ENCODE measurements at places on chromosomes 4 and X.
A peak's percentile ranks its signal among the peaks of the same experiment; 100 is the strongest.

DNA sequence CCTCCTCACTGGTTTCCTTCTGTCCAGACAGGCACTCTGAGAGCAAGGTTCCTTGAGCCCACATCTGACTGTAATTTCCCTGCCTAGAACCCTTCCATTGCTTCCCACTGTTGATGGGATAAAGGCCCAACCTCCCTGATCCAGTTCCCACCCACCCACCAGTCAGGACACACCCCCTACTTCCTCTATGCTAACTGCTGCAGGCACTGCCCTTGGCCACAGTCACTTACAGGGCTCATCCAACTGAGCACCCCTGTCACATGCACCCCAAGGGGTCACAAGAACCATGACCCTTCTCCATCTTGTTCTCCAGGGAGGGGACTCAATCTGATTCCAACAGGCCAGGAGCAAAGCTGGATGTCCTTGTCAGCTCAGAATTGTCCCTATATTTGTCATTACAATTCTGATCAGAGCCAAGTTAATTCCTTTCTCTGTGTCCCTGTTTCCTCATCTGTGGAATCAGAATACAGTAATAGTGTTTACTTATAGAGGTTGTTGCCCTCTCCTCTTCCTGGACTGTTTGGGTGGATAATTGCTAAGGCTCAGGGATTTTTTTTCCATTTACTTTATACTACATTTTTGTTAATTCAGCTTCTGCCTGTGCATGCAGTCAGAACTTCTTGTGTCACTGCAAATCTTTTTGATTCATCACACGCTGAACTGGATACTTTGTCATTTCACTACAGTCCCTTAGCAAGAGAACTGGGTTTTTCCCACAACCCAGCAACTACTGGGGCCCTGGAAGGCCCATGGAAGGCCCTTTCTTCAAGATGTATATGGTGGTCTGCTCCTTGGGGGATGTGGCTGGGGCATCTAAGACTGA, 105.6 kb upstream of the MAMLD1 start:
- no peak for DNase-seq

GRCh38 chrX:148741441-148741840, 241.0 kb downstream of the AFF2 start:
- DNase-seq, result peak; percentile 47

GRCh38 chr4:21512353-21512752, 436.2 kb downstream of the KCNIP4 start:
- DNase-seq, result peak; percentile 61

GRCh38 chr4:119664168-119664907, 35.7 kb upstream of the PDE5A start:
- no peak for DNase-seq

DNA sequence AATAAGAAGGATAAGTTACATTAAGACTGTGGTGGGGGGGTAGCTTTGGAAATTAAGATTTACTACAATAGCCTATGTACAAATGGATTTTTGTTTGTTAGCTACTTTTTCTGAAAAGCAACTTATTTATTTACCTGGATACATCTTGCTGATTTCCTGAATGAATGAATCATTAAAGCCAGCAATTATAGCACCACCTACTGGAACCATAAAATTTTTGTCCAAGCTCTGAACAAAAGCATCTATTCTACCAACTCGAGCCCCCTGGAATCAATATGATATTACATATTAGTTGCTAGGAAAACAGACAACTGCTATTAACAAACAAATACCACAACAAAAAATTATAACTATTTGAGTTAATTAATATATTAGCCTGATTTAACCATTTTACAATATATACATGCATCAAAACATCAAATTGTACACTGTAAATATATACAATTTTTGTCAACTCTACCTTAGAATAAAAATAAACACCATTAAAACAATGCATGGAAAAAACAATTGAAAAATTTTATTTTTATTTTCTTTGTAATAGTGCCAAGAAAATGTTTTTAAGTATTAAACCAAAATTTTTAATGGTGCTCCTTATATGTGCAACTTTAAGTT, 15.3 kb downstream of the SEPSECS start:
- DNase-seq, result no peak

- no peak for DNase-seq
Measured at GRCh38 chrX:107470198-107470597, 20.7 kb downstream of the FRMPD3 start.

GRCh38 chrX:132488180-132488705, 595 bp downstream of the MBNL3 start:
- peak; percentile 26 for DNase-seq

DNA sequence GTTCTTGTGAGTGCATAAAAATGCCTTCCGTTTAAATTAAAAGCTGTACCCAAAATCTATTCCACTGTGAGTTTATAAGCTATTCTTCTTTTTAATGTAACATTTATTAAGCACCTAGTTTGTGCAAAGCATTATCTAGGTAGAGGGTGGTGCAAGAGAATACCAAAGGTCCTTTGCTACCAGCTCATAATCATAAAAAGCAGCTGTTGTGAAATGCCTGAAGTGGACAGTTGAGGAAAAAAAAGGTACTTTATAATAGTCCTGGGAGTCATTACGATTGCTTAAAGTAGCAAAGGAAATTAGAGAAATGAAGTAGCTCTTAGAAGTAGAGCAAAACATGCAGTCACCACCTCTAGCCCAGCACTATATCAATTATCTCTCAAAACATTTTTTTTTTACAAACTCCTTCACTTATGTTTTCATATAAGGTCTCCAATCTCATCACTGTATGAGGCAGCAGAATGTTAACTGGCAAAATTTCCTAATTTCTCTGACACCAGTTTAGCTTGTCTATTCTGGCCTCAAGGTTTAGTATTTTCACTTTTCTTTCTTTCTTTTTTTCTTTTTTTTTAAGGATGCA, 2.1 kb downstream of the MBNL3 start:
- DNase-seq, result no peak

- DNase-seq, result no peak
Measured at GRCh38 chr4:97104006-97104405, 1039.3 kb downstream of the STPG2 start.

DNA sequence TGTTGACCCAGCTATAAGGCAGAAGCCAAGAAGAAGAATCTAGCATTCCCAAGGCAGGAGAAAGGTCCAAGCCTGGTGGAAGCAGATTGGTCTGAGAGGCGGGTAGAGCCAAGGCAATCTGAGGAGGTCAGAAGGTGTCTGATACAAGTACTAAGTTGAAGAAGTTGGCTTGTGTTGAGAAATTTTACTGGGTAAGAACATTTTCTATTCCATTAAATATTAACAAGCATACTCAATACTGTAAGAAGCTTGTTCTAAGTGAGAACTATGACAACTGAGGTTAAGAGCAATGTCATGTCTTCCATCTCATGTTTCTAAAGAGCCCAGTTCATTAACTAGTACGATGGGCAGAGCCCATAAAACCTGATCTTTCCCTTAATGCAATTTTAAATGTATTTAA, 75.0 kb downstream of the FAM13A start:
- DNase-seq, result no peak

DNA sequence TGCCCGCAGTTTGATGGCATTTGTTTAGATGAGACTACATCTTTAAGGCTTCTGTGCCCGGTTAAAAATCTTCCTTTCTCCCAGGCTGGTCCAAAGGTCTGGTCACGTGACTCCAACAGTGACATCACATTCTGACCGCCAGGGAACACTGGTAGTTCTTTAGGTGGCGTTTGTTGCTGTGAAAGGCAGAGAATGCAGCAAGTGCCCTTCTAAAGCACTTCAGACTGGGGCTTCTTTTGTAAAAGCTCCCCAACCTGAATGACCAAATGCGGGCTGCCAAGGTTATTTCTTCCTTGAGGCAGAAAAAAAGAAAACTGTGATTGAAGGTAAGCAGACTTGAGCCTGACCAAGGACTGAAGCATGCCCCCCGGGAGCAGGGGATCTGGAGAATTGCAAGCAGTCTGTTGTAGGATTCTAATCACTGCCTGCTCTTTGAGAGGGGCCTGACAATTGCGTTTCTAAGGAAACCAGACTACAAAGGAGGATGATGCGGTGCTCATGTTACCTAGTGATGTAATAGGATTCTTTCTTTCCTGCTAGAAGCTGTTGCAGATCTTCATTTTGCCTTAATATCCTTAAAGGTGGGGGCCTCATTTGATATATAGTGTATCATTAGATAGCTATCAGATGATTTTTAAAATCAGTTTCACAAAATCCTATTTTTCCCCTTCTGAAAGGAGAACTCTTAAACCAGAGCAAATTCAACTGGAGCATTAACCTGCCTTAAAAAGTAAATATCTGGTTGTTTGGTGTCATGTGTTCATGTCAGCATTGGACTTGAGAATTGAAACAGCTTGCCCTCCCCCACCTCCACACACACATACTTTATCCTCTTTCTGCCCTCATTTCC, 133.1 kb downstream of the AKAP4 start:
- peak; percentile 94 for DNase-seq

DNA sequence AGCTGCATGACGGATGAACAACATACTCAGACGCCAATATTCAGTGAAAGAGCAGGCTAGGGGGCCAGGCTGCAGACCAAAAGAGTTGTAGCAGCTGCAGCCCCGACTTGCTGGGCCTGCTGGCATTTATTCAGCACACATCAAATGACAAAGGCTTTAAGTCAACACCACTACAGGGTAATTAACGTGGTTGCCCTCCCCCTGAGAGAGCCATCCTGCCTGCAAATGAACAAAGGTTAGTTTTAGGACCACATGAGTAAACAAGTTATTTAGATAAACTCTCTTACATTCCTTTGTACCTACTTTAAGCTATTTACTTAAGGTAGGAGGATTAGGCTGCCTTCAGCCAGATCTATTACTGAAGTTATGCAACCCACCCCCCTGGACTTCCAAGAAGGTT, 1329.1 kb downstream of the PCDH18 start:
- no peak for DNase-seq

- no peak for DNase-seq
Measured at GRCh38 chrX:1593286-1594271, 2.2 kb downstream of the AKAP17A start.

DNA sequence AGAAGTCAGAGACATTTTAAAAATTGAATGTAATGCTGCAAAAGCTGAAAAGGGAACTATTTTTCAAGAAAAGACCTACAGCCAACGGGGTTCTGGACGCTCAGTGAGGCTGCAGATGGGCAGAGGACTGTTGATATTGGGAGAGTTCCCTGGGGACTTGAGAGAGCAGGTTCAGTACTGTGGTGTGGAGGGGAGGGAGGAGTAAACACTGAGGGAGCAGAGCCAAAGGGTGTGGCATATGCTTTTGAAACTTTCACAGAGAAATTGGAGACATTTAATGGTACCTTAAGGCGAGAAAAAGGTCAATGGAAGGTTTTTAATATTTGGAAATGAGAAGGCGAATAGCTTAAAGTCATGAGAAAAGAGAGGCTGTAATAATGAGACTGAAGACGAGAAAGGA, 62.2 kb upstream of the GPM6A start:
- DNase-seq, result no peak

DNA sequence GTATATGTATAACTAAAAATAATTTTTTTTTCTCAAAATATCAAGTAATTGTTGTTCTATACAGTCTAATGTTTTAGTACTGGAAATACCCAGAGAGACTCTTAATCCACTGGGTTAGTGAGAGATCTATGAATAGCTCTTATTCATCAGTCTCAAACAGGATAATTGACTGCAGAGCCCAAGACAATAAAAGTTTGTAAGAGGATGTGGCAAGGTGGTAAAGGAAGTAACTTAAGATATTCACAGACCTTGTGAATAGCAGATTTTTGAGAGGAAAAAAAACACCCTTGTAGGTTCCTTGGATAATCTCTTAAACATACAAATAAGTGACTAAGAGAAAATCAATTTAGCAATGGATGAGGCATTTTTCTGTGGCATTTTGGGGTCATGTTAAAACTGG, 210.9 kb upstream of the FAM241A start:
- no peak for DNase-seq

- no peak for DNase-seq
Measured at GRCh38 chr4:120207021-120207420, 140.4 kb upstream of the MAD2L1 start.

- no peak for DNase-seq
Measured at GRCh38 chr4:45566896-45567603, 556.8 kb downstream of the GABRG1 start.

DNA sequence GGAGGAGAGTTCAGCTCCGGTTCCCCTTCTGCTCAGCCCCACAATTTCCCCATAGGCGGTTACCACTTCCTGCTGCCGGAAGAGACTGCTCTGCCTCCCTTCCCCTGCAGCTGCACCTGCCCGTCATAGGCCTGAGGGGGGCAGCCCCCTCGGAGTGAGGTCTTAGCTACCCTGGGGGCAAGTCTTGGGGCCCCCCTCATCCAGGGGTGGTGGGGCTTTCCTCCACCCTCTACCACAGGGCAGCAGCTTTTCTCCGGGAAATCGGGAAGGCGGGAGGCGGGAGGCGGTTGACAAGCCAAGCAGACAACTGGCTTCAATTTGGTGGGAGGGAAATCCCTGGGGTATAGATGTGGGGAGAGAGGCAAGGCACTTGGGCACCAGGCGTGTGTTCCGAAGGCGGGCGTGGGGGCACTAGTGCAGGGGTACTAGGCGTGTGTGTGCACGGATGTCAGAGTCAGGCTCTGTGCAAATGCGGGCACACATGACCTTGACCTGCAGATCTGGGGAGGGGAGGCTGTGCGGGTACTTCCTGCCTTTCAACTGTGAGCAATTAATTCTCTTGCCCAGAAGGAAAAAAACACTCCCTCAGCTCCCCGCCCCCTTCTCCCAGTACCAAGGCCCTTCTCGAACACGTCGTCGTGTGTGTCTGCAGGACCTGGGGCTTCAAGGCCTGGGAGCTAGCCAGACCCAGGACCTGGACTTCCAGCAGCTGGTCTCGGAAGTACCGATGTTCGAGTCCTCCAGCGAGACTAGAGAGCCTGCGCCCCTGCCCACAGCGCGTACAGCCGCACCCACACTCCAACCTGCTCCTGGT, 1.0 kb upstream of the ARHGAP4 start:
- no peak for DNase-seq

- DNase-seq, result no peak
Measured at GRCh38 chr4:25879991-25880651, 17.3 kb upstream of the SEL1L3 start.

GRCh38 chrX:127030016-127030748, 210.7 kb downstream of the PRR32 start:
- DNase-seq, result no peak

GRCh38 chr4:122224348-122224747, 72.2 kb downstream of the BLTP1 start:
- DNase-seq, result peak; percentile 40

DNA sequence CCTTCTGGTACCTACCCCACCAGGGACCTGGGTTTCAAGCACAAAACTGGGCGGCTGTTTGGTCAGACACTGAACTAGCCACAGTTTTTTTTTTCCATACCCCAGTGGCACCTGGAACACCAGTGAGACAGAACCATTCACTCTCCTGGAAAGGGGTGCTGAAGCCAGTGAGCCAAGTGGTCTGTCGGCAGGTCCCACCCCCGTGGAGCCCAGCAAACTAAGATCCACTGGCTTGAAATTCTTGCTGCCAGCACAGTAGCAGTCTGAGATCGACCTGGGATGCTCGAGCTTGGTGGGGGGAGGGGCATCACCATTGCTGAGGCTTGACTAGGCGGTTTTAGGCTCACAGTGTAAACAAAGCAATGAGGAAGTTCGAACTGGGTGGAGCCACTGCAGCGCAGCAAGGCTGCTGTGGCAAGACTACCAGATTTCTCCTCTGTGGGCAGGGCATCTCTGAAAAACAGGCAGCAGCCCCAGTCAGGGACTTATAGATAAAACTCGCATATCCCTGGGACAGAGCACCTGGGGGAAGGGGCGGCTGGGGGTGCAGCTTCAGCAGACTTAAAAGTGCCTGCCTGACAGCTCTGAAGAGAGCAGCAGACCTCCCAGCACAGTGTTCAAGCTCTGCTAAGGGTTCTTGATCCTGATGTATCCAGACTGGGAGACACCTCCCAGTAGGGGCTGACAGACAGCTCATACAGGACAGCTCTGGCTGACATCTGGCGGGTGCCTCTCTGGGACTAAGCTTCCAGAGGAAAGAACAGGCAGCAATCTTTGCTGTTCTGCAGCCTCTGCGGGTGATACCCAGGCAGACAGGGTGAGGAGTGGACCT, 223.0 kb downstream of the COX18 start:
- DNase-seq, result peak; percentile 91
